ENCODE measurements at places on chromosomes 2 and 18. TPM values are rescaled to one million over a fixed set of nuclear protein-coding genes. Genes with fewer than 3 reads are reported as not detected.

- no peak for DNase-seq
Measured at GRCh38 chr2:192002418-192002817, 155.5 kb upstream of the CAVIN2 start.

DNA sequence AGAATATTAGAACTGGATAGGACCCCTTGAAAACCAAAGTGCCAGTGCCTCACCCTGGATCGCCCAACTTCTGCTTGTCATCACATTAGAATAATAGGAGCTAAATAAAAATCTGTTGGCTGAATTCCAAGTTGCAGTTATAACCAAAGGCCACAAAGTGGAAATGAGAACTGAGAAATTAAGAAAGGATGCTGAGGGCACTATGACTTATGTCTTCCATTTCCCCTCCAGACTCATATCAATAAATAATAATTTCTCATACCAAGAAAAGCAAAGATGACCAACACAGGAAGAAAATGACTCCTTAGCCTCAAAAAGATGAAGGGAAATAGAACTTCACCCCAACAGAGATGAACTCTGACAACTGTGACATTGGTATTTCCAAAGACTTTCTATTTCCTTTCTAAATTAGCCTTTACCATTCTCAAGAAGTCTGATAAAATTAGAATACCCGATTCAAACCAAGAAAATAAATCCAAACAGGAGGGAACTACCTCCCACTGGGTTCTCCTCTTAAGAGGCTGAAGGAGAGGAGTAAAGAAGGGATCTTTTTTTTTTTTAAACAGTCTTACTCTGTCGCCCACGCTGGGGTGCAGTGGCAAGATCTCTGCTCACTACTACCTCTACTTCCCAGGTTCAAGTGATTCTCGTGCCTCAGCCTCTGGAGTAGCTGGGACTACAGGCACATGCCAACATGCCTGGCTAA lies 46.5 kb upstream of the EPG5 start:
- no peak for DNase-seq

DNA sequence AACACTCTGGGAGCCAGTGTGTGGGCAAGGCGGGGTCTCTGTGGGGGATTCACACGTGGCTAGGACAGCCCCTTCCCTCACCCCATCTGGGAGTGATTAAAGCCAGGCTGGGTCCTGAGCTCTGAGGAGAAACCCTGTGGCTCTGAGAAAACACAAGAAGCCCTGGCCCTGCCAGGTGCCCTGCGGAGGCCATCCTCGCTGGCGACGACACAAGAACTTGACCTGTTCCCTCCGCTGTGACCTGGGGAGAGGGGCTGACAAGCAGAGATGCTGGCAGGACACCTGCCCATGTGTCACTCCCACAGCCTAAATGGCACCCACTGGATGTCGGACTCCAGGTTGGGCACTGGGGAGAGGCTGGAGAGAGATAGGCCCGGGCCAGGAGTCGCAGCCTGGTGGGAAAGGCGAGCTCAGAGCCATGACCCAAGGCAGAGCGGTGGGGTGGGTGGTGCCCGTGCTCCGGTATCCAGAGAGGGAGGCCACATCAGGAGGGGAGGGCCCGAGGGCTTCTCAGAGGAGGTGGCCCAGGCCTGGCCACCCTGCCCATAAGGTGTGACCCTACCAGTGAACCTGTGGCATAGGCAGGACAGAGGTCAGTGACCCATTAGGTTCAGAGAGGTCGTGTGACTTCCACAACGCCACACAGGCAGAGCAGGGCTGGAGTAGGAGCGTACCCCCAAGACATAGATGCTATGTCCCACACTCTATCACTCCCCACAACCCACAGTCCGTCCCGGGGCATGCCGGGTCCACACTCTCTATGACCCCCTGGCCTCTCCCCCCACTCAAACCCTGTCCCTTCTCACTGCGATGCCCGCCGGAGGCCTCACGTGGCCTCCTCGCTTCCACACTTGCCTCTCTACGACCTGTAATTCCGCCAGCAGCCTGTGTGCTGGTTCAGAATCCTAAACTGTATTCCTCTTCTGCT lies 59.4 kb upstream of the HPCAL1 start:
- no peak for DNase-seq

Gene MYOM1
- total RNA-seq = 611 TPM

Gene SLC8A1
- 999 TPM for total RNA-seq

DNA sequence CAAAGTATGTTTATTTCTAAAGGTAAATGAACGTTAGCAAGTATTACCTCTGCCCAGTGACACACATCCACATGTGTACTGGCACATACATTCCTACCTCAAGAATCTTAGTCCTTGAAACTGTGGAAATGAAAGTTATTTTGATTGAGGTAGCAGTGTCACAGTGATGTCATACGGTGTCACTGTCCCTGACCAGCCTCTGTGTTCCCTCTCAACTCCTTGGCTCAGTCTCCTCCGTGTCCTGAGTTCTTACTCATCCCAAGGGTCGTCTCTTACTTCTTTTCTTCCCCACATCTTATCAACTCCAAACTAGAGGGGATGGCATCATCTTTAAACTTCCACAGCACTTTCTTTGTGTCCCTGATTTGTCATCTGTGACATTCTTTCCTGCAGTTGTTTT lies 3.3 kb downstream of the NCK2 start:
- DNase-seq = no peak

DNA sequence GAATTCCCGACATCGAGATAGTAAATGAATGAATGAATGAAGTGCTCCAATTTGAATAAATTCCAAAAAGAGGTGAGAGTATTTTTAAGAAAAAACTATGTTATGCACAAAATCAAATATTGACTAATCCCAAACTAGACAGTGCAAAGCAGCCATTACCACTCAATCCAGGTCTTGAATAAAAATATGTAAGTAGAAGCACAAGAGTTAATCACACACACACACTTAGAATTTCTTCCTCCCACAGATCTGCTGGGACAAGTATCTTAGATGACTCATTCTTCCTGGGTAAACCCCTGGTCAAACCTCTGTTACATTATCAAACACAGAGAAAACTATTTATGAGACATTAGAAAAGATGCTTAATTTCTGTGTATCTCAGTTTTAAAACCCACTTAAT lies 102.0 kb downstream of the PLA2R1 start:
- no peak for DNase-seq

DNA sequence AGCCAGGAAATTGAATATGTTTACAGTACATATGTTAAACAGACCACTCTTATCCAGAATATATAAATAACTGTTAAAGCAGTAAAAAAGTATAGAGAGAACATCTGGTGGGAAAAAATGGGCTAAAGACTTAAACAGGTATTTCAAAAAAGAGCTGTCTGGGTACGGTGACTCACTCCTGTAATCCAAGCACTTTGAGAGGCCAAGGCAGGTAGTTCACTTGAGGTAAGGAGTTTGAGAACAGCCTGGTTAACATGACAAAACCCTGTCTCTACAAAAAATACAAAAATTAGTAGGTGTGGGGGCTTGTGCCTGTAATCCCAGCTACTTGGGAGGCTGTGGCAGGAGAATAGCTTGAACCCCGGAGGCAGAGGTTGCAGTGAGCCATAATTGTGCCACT lies 171.4 kb upstream of the FSIP2 start:
- no peak for DNase-seq

DNA sequence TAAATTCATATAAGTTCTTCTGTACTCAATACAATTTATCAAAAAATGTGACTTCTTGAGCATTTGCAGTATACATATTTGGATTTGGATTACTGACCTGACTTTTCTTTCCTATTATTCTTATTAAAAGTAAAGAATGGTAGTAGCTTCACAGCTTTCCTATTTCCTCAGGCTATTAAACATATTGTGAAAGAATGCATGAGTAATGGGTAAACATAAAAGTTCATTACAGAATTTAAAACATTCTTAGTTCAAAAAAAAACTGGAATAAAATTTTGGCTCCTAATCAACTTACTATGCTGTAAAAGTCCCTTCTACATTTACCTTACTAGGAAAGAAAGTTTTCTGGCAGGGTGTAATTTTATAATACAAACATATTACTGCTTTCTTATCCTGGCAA lies 27.3 kb upstream of the C2orf66 start:
- DNase-seq = no peak

DNA sequence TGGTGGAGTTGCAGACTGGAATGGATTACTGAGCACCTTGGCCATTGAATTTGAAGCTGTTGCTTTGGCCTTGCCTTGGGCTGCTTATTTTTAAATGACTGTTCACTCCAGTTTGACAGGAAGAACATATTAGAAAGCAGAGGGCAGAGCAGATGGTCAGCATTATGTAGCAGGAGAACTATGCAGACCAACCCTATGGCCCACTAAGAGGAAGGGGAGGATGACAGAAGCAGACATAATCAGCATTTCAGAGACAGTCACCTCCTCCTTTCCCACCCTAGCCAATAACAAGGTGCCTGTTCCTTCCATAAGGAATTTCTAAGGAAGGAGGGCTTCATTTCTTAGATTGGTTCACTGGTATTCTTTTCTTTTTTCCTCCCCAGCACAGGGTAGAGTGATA lies 2.4 kb downstream of the CHRNA1 start:
- no peak for DNase-seq

- DNase-seq = no peak
Measured at GRCh38 chr2:156585457-156585856, 149.3 kb downstream of the GPD2 start.

DNA sequence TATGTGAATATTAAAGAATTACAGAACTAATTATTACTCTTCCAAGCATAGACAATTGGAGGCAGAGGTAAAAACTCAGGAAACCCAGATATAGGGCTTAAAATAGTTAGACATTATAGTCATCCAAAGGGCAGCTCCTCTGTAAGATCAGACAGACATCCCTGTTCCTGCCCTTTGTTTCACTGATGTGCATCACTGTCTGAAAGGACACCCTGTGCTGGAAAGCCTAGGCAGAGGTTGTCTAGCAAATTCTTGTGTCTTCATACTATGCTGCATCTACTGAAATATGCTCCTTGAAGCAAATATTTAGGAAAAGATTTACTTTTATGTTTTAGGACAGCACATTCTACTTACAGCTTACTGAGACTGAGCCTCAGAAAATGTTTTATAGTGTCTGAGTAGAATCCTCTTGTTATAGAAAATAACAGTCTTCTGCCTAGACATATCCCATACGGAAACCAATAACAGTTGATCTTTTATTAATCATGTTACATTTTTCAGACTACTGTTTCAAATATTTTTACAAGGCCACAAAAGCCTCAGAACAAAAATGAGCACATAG lies 977.3 kb upstream of the CDH2 start:
- DNase-seq = no peak

Gene SERPINB5
- total RNA-seq = not detected

DNA sequence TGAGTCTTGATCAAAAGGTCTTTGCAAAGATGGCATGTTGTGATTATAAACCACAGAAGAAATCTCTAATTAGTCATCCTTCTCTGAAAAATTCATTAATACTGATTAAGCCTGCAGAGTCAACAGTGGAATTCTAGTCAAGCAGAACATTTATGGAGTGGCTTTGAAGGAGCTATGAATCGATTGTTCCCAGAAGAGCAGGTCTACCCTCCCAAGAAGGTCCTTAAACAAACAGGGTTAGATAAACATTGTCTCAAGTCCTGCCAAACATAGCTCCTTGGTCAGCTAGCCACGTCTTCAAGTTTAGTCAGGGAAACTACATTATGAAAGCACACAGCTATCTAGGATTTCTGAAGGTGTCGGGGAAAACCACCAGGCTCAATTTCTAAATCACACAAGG lies 88.9 kb downstream of the ITGA4 start:
- DNase-seq = no peak

DNA sequence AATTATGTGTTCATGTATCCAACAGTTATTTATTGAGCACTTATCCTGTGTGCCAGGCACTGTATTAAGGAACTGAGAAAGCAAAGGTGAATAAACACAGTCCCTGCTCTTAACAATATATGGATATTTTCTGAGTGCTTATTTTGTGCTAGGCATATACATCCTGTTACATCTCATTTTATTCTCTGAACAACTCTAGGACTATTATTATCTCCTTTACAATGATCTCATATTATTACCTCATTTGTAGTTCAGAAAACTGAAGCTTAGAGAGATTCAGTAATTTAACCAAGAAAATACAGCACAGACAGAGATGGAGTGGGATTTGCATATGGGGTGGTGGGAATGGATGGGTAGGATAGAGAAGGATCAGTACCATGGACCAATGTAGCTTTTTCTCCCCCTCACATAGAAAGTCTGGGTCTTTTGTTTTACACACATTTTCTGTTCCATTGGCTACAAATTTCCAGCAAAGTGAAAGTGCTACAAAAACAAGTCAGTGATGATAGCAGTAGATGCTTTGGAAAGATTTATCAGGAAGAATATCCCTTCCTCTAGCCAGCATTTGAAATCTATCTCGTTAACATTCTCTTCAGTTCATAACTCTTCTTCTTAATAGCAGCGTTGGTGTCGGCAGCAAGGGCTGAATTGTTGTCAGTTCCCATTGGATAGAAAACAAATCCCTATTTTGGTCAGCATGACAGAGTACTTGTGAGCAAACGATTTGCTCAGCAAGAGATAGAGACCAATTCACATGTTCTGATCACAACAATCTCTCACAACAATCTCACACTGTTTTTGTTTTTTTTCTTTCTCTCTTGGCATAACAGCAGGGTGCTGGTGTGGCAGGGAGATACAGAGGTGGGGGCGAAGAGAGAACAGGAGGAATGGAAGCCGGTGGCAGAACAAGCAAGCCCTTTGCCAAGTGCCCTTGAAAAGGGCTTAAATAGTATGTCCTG lies 102.2 kb upstream of the KCTD1 start:
- DNase-seq = no peak

DNA sequence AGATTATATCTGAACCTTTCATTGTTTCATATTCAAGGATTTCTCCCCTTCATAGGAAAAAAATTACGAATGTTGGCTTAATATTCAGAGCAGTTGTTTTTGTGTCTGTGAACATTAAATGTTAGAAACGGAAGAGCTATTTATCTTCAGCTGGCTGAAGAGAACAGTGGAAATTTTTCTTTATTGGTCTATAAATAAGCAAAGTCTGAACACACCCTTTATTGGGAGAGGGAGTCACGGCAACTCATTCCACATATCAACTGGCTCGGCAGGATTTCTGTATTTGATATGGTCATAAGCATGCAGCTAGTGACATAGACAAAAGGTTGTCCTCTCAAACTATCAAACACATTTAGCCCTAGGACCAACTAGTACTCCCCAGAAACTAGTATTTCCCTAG lies 468.4 kb upstream of the HNRNPA3 start:
- no peak for DNase-seq

GRCh38 chr2:97716695-97717612 lies 3.6 kb downstream of the ZAP70 start:
- DNase-seq = no peak

DNA sequence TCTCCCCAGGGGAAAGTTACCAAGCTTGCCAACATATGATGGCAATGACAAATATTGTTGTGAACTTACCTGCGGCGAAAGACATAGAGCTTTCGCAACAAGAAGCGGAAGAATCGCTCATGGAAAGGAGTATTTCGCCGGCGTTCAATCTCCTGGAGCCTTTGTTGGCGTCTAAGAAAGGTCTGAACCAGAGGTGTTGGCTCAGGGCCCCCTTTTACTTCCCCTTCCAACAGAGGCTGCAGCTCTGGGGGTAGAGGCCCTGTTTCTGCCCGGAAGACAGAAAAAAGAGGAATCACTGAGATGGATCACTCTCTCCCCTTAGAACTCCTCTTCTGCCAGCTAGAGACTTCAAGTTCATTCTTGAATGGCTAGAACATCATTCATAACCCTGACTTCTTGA lies 10.8 kb downstream of the GGCX start:
- no peak for DNase-seq

GRCh38 chr2:53793821-53794220 lies 7.0 kb downstream of the ERLEC1 start:
- no peak for DNase-seq

- DNase-seq = no peak
Measured at GRCh38 chr2:168194784-168195522, 52.4 kb downstream of the STK39 start.

Gene NABP1
- 5.1 TPM for total RNA-seq

Gene CFC1
- total RNA-seq = not detected

- DNase-seq = no peak
Measured at GRCh38 chr18:57813245-57813644, 10.1 kb upstream of the ATP8B1 start.
